ENCODE measurements at places on chromosomes 16 and 17.

GRCh38 chr17:58421711-58422110 lies 4.4 kb upstream of the RNF43 start:
- no peak for DNase-seq

GRCh38 chr17:49742166-49742638 lies 21.7 kb downstream of the FAM117A start:
- DNase-seq: peak; percentile 81

- no peak for DNase-seq
These were observed 99.1 kb downstream of the ADAMTS18 start for GRCh38 chr16:77335652-77336234.

GRCh38 chr17:79632432-79632735 lies 21.5 kb upstream of the RBFOX3 start:
- DNase-seq: no peak

All from NB4 (cell line).